ENCODE measurements at places on chromosomes 4 and X.

DNA sequence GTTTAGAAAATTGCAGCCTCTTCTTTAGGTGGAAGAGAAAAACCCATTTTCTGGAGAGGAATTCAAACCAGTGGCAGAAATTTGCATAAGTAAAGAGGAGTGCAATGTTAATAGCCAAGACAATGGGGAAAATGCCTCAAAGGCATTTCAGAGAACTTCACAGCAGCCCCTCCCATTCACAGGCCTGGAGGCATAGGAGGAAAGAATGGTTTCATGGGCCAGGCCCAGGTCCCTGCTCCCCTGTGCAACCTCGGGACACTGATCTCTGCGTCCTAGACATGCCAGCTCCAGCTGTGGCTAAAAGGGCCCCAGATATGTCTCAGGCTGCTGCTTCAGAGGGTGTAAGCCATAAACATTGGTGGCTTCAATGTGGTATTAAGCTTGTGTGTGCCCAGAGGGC lies 161.8 kb upstream of the CENPE start:
- DNase-seq, result no peak

GRCh38 chr4:118889312-118889691 lies 648 bp downstream of the SYNPO2 start:
- DNase-seq, result no peak

DNA sequence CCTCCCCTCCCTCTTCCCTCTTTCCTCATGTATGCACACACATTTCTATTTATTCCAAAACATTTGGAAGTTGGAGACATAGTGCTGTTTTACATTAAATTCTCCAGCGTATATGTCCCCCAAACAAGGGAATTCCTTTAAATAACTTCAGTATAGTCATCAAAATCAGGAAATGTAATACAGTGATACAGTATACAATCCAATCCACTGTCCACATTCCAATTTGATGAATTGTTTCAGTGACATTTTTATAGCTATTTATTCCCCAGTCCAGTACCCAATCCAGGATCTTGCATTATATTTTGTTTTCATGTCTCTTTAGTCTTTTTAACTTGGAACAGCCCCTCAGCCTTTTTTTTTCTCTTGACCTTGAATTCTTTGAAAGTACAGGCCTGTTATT lies 233.0 kb downstream of the DKK2 start:
- no peak for DNase-seq

GRCh38 chr4:186759990-186760389 lies 36.3 kb upstream of the FAT1 start:
- no peak for DNase-seq

DNA sequence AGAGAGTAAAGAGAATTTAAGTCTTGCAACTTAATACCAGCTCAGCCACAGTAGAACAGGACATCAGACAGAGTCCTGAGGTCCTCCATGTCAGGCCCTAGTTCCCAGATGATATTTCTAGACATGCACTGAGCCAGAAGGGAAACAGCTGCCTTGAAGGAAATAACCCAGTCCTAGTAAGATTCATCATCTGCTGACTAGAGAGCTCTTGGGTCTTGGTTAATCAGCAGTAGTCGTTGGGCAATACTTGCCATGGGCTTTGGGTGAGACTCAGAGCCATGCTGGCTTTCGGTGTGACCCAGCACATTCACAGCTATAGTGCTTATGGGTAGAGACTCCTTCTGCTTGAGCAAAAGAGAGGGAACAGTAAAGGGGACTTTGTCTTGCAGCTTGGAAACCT lies 379.1 kb downstream of the AR start:
- no peak for DNase-seq

GRCh38 chrX:100363896-100364295 lies 46.2 kb downstream of the PCDH19 start:
- DNase-seq, result no peak

GRCh38 chrX:132648895-132649294 lies 160.1 kb upstream of the MBNL3 start:
- no peak for DNase-seq

DNA sequence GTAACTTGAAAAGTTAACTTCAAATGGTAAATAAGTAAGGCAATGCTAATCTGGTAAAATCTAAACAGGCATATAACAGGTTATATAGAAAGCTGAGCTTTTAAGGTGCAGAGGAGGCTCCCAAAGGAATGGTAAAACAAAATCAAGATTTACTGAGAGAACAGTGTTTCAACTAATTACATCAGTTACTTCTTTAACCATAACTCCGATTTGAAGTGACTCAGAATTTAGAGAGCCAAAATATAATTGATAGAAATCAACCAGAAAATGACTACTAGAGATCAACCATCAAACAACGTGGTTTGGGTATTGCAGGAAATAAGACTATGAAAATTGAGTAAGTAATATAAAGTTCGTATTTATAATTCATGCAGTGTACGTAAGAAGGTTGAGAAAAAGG lies 6.9 kb downstream of the G3BP2 start:
- DNase-seq, result peak; percentile 15

DNA sequence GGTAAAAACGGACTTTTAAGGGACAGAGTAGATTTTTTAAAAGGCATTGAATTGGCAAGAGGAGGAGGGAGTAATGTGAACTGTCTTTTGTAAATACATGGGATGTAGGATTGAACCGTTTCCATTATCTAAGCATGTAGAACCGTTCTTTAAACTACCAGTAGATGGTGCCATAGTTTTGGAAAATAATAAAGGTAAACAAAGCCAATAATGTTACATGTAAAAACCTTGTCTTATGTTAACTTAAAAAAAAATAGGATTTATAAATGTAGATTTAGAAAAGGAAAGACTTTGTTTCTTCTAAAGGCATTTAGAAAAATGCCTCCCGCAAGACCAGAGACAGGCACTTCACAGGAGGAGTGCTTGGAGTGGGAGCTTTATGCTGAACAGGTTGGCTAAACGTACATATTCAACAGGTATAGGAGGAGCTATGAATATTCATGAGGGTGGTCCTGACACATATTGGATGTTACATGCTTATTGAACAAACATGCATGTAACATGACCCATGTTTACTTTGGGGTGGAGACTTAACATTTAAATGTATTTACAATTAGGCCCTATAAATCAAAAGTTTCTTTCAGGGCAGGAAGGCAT lies 45.5 kb upstream of the FAM241A start:
- peak; percentile 71 for DNase-seq

GRCh38 chr4:181261279-181261678 lies 981.9 kb upstream of the TENM3 start:
- no peak for DNase-seq

DNA sequence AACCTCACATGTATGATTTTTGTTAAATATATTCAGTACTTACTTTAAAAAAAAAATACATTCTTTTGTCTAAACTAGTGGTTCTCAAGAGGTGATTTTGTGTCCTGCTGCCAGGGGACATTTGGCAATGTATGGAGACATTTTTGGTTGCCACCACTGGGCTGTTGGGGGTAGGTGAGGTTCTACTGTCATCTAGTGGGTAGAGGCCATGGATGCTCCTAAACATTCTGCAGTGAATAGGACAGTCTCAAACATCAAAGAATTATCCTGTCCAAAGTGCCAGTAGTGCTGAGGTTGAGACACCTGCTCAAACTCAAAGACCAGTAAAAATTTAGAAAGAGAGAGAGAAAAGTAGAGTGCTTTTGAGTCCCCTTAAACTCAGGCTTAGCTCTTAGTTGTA lies 32.9 kb upstream of the PGM2 start:
- DNase-seq, result peak; percentile 8

- DNase-seq, result no peak
Measured at GRCh38 chr4:123671636-123672404, 275.2 kb downstream of the SPRY1 start.

DNA sequence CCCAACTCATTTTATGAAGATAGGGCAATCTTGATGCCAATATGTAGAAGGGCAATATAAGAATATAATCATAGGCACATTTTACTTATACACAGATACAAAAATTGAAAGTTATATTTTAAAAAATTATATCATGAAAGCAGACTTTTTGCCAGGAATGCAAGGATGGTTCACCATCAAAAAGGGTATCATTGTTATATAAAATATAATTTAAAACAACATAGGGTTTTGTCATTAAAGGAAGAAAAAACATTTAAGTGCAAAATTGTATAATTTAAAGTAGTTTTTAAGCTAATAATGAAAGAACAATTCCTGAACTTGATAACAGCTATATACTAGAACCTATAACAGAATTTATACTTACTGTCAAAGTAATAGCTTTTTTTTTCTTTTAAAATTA lies 15.9 kb downstream of the AREG start:
- no peak for DNase-seq

- no peak for DNase-seq
Measured at GRCh38 chr4:123452616-123453015, 56.0 kb downstream of the SPRY1 start.

DNA sequence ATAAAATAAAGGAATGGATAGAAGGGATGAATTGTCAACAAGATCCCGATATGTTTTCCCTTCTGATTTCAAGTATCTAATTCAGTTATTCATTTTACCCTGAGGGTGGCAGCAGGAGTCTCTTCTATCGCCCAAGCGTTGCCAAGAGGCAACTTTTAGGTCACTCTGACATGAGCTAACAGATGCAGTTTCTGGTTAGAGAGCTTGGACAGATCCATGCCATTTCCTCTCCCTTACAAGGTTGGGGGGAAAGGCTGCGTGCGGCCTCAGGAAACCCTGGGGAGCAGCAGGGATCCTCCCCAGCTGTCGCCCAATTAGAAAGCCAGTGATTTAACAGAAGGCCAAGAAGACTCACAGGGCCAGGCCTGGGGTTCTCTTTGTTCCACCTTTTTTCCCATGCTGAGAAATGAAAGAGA lies 35.3 kb upstream of the WAS start:
- peak; percentile 59 for DNase-seq

DNA sequence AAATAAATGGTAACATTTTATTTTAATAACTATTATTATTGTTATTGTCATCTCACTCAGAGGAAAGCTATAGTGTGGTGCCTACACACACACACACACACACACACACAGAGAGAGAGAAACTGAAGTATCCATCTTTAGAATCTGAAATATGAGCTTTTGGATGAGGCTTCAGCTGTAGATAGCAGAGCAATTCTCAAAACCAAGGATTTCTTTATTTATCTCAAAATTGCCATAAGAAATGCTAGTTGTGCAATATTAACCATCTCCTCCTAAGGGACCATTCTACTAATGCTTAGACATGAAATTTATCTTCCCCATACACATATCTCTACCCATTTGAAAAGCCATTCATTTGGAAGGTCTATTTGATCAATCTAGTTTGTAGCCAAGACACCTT lies 50.1 kb upstream of the SGMS2 start:
- no peak for DNase-seq
